ENCODE measurements at places on chromosomes 6 and 20. TPM values are rescaled to one million over a fixed set of nuclear protein-coding genes. Genes with fewer than 3 reads are reported as not detected.

- no peak for DNase-seq
Measured at GRCh38 chr6:210778-211374, 81.4 kb upstream of the DUSP22 start.

DNA sequence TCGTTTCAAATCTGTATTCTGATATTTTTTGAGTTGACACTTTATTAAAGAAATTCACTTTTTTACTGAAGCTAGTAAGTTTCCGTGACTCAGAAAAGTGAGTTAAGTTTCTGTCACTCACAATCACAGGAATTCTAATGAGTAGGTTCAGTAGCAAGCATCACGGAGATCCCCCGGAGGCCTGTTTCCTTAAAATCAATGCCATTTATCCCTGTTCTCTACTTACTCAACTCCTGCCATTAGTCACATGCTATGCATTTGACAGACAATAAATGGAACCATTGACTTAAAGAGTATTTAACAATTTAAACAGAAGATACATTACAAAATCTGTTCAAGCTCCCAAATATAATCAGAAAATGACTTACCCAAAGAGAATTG is 9.1 kb downstream of the SLC18B1 start:
- DNase-seq = no peak

The RAMACL gene
- 4.6 TPM for total RNA-seq

The HNF4A gene
- 0.18 TPM for total RNA-seq

The CALHM4 gene
- not detected for total RNA-seq

- no peak for DNase-seq
Measured at GRCh38 chr6:56714982-56715456, 72.3 kb upstream of the DST start.

GRCh38 chr6:16832721-16833120 is 71.5 kb upstream of the ATXN1 start:
- DNase-seq = no peak

- DNase-seq = no peak
Measured at GRCh38 chr6:5205035-5205507, 55.7 kb downstream of the LYRM4 start.
